ENCODE measurements at places on chromosomes 3 and 15. TPM values are rescaled to one million over a fixed set of nuclear protein-coding genes. Genes with fewer than 3 reads are reported as not detected.

DNA sequence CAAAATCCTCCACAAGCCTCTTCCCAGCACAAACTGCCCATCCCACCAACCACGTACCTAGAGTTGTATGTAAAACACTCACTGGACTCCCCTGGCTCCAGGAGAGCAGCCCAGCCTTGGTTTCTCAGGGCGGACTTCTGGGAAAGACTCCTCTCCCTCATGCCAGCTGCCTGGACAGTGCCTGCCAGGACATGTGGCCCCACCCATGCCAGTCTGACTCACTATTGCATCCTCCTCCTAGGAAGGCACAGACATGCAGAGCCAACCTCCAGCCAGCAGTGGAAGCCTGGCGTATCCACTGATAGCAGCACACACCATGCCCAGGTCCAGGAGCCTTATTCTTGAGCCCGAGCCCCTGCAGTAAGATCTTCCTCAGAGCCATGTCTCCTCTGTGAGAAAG lies 8.6 kb downstream of the PKM start:
- DNase-seq: peak; percentile 70

DNA sequence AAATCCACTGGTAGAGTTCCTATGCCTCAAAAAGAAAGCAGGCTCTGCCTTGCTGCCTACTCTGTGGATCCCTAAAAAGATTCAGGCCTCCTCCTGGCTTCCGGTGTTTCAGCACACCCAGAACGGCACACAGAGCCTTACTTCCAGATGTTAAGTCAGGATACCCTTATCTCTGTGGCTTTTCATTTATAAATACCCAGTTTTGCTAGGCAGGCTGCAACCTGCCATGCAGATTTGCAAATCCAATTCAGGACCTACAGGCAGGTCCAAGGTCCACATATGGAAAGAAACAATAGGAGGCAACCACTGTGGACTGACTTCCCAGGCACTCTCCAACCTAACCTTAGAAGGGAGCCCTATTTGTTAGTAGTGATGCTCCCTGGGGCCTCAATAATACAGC lies 30.7 kb downstream of the EFL1 start:
- no peak for DNase-seq

DNA sequence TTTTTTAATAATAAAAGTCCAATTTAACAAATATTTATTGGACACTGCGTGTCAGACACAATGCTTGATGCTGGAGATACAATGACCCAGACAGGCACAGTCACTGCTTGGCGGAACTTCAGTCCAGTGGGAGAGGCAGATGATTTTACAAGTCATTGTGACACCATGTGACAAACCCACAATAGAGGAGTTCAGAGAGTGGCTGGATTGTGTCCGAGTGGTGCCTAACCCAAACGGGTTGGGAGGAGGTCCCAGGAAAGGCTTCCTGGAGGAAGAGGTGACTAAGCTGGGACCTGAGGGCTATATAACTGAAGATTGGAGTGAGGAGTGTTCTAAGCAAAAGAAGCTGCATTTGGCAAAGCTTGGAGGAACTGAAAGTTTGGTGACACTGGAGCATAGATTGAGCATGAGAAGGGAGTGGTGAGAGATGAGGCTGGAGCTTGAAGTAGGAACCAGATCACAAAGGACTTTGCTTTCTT lies 41.4 kb downstream of the CRTC3 start:
- peak; percentile 53 for DNase-seq

- DNase-seq: no peak
Measured at GRCh38 chr3:13343601-13344000, 76.5 kb downstream of the NUP210 start.

DNA sequence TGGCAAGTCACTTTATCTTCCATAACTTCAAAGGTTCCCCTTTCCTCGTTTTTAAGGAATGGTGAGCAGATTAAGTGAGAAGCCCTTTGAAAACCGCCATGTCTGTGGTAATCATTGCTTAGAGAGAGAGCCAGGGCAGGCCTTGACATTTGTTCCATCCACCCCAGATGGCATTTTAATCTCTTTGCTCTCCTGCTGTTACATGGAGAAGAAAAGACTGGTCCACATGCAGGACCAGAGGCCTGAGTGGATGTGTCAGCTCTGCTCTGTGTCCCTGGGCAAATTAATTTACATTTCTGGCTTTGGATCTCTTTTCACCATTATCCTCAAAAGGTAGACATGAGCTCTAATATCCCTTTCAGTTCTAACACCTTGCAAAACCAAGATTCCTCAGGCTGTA lies 157.3 kb upstream of the LPP start:
- DNase-seq: no peak

DNA sequence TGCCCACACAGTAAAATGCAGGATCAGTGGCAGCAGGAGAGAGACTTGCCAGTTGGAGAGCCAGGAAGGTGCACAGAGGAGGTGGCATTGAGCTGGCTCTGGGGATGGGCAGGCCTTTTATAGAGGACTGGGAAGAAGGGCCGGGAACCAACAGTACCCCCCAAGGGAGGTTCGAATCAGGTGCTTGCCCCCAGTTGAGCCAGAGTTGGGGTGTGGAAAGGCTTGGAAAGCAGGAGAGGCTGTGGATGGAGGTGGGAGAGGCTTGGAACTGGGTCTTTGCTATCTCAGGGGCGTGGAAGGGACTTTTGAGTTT lies 107.6 kb downstream of the KLF13 start:
- no peak for DNase-seq

DNA sequence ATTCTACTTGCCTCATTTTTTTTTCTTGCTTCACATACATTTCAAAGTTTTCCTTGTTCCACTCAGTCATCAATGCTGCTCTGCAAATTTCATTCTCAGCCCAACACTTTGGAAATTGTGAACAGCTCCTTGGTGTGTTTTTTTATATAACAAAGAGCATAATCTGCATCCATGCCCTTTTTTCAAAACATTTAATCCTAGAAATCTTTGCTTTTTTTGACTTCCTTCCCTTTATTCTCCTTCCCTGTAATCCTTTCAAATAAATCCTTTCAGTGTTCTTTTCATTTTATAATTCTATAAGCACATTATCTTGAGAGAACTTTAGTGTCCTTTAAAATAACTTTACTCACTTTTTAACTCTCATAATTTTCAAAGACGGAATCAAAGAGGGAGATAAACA lies 1150.8 kb downstream of the SI start:
- DNase-seq: no peak

- DNase-seq: no peak
Measured at GRCh38 chr3:42526616-42527367, 24.3 kb downstream of the VIPR1 start.

Gene RTP3
- total RNA-seq: not detected

Gene KNG1
- total RNA-seq: not detected

Gene LRRN1
- 21.4 TPM for total RNA-seq

Gene FGD5
- total RNA-seq: 2.7 TPM

Gene SLC12A1
- total RNA-seq: 0.16 TPM

Gene VWA5B2
- total RNA-seq: 0.31 TPM

Gene GP5
- not detected for total RNA-seq

Data from occipital lobe (tissue), 3 donors.